HL-60 (cell line): ENCODE measurements at places on chromosomes 7 and 10.

GRCh38 chr7:140485500-140486265 is 6.4 kb upstream of the MKRN1 start:
- DNase-seq: no peak

GRCh38 chr10:124716369-124716768 is 27.8 kb downstream of the FAM53B start:
- DNase-seq: no peak

DNA sequence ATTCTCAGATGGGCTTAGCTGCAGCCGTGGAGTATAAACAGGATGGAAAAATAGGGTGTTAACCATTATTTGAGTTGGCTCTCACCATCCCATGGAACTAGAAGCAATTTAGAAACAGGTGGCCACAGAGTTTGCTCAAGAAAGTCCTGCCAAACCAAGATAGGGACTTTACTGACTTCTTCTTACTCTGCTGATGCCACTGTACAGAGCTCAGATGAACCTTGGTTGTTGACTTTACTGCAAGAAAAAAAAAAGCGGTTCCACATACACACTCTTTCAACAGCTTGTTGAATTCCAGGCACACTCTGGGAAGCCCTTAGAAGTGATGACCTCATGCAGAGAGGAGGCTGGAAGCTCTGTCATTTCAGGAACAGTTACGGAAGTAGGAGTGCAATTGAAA is 753.4 kb downstream of the NRG3 start:
- DNase-seq: no peak

GRCh38 chr10:71244431-71245419 is 32.4 kb downstream of the UNC5B start:
- no peak for DNase-seq

DNA sequence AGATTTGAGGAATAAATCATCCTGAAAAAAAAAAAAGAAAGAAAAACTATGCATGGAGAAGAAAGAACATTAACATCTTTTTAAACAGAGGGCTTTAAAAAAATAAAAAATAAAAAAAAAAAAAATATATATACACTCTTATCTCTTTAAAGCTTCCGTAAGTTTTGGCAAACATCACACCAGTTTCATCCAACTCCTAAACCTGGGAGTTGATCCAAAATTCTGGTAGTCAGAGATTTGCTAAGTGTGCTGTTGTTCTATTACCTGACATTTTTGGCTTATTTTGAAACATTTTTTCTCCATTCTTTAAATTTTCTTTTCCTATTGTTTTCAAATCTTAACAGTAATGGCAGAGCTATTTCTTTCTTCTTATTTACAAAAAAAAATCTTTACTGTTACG is 273.1 kb downstream of the AGMO start:
- DNase-seq: no peak

DNA sequence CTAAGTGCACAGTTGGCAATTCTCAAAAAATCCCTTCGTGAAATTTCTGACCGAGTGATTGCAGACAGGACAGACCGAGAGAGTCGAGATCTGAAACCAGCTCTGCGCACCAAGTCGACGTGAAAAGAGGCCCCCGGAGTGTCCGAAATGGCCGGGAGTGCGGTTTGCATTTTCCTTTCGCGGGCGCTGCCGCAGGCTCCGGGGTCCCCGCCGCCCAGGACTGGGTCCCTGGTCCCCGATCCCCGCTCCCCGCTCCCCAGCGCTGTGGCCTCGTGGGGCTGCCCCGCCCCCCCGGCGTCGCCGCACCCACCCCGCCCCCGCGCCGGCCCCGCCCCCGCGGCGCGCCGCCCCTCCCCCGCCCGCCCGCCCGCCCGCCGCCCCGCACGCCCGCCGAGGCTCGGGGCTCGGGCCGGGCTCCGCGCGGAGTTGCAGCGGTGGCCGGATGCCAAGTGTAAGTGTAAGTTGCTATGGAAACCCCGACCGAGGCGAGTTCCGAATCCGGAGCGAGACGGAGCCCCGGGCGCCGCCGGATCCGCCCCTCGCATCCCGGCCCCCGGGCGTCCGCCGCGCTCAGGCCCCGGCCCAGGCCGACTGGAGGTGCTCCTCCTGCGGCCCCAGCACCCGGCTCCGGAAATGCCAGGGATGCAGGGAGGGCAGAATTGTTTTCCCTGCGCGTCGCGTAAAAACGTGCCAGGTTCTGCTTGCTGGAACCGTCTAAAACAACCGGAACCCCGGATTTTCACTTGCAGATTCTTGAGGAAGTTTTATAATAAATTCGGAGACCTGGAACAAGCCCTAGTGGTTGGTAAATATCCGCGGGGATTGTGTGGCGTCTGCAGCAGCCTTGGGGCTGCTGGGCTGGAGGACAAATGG is 4.6 kb downstream of the BMI1 start:
- DNase-seq: no peak

DNA sequence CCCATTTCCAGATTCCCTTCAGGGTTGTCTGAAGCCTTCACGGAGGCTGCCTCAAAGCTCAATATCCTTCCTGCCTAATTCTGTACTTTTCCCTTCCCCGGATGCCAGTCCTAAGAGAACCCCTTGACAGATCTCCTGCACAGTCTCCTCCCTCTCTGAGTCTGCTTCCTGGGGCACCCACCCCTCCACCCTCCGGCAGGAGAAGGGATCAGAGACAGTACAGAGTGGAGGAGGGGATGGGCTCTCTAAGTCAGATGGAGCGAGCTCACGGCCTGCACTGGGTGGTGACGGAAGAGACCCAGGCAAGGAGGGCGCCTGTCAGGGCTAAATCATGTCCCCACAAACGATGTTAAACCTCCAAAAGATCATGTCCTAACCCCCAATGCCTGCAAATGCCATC is 48.0 kb upstream of the CARD11 start:
- DNase-seq: no peak

DNA sequence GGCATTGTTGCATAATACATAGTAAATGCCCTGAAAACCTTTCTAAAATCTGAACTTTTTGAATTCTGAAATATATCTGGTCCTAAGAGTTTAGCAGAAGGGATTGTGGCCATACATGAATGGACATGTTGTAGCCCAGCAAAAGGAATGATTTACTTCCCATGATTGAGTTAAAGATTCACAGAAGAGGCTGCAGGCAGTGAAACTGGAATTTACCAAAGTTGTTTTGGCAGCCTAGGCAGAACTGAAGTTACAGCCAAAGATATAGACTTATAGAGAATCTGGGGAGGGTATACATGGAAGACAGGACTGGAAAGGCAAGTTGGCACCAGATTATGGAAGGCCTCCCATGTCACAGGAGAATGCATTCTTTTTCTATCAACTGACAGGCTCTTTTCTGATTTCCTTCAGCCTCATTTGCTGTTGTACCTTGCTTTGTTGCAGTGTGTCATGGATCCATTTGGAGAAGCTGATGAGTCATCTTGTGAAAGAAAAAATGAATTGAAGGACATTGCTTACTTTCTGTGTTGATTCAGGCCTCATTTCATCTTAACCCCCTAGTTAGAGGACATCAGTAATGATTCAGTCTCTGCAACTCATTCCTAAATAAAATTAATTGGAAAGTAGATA is 356.2 kb upstream of the LRGUK start:
- DNase-seq: no peak

- DNase-seq: no peak
Observed at GRCh38 chr10:120552262-120552661, 95.2 kb downstream of the PLPP4 start.

- DNase-seq: no peak
Observed at GRCh38 chr10:29946614-29946952, 112.8 kb downstream of the JCAD start.

GRCh38 chr7:116315803-116316202 is 105.5 kb downstream of the TES start:
- DNase-seq: no peak

DNA sequence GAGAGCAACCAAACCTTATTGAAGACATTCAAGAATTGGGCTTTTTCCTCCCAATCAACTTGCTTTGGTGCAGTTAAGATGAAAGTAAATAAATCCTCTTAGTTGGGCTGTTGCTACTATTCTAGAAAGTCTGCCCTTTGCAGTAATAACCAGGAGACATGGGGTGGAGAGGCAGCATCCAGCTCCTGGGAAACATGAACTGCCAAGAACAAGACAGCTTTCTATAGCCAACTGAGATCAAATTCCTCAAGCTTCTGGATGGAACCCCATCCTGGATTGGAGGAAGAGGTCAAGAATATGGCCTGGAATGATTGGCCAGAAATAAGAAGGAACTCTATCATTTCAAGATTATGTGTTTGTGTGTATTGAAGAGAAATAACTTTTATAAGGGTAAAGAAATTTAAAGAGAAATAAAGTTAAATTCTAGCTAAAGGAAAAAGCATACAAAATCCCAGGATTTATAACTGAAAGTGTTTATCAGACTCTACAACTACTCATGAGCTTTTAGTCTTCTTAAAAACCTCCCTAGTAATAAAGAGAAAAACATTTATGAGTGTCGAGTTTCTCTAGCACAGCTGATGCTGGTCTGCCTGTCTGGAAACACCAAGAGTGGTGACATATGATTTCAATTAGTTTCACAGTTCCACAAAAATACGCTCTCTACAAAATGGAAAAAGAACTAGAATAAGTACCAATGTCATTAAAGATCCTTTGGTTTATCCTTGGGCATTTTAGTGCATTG is 70.1 kb upstream of the COL1A2 start:
- DNase-seq: no peak

- no peak for DNase-seq
Observed at GRCh38 chr7:49243521-49243920, 319.2 kb downstream of the CDC14C start.

DNA sequence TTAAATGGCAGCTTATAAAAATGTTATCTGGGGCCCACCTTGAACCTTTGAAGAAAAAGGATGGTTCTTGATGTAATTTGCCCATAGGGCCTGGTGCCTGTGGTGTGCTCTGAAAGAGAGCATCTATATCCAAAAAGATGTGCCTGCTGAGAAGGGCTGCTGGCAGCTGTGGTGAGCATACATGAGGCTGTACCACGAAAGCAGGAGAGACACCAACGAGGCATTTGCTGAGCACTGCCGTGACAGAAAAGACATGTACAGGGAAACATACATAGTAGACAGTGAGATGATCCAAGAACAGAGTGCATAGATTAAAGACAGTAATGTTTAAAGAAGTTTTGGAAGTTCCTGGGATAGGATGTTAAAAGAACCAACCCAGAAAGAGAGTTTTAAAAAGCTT is 664.5 kb downstream of the PHTF2 start:
- DNase-seq: no peak

GRCh38 chr7:67423065-67423464 is 426.4 kb downstream of the TYW1 start:
- DNase-seq: no peak

GRCh38 chr10:94407668-94408067 is 5.3 kb downstream of the TBC1D12 start:
- DNase-seq: no peak

DNA sequence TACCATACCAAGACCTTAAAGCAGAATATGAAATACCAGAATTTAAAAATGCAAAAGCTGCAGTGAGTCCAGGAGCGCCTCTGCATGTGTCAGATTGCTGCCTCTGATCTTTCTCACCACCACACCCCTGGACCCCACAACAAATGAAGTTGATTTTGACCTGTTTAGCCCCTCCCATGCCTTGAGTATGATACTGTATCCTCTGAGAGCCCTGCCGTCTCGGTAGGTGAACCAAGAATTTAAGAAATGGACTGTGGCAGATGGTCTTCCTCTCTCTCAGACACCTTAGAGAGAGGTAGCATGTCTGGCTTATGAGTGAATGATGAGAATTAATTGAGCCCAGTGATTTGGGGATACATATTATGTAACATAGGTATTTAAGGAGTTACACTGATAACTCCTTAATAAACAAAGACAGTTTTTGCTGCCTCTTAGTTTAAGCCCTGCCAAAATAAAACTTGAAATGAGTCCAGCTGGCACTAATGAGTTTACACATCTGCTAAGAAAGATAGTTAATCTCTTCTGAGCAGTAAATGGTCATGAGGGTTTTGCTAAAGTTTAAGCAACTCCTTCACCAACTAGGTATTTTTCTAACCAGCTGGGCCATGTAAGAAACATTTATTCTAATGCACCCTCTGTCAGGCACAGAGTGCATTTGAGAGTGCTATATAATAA is 4.5 kb upstream of the TFPI2 start:
- DNase-seq: no peak

GRCh38 chr10:338171-339037 is 203.1 kb downstream of the ZMYND11 start:
- DNase-seq: no peak

- no peak for DNase-seq
Observed at GRCh38 chr10:63103971-63104409, 29.1 kb upstream of the NRBF2 start.

DNA sequence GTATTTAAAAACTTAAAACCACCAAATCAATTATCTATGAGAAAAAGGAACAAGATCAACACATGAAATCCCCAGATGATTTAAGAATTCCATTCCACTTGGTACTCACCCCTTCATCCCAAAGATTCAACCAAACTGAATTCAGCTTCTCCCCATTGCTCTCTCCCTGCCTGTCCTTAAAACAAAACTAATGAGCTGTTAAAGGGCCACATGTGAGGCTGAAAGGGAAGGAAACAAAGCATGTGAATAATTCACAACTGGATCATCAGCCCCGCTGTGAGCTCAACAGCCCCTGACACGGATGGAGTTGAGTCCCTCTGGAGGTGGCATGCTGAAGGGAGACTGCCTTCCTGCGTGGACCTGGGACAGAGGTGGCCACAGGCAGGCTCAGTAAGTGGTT is 32.9 kb downstream of the VOPP1 start:
- no peak for DNase-seq

DNA sequence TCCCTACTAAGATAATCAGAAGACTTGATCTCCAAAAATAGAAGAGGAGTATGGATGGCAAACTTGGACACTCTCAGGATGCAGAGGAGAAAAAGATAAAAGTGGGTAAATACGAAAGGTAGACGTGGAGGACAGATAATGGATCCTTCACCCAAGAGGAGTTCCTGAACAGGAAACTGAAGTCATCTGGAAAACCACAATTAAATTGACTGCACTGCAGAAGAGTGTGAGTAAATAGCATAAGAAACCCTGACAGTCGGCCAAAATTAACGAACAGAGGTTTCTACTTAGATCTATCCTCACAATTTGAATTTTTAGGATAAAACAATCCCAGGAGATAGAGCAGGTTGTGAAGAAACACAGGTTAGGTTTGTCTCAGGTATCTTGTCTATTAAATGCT is 70.5 kb downstream of the SDK1 start:
- DNase-seq: no peak

DNA sequence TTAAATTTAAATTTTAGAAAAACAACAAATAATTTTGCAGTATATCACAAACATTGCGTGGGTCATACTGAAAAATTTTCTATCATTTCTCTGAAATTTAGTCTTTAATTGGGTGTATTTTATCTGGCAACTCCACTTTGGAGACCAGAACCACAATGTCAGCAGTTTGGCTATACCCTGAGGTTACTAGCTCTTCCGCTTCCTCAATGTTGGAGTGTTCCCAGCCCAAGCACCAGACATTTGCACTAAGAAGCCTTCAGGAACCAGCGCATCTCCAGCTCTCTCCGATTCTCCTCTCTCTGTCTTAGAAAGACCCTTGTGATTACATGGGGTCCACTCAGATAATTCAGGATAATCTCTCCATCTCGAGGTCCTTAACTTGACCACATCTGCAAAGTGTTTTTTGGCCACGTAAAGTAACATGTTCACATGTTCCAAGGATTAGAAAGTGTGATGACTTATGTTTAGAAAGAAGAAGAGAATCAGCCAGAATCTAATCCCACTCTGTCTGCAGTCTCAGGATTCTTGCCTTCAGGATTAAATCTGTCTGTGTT is 43.1 kb upstream of the ADRB1 start:
- DNase-seq: no peak
